CD4-positive, alpha-beta memory T cell (primary cell): ENCODE measurements at places on chromosomes 2 and 18.

DNA sequence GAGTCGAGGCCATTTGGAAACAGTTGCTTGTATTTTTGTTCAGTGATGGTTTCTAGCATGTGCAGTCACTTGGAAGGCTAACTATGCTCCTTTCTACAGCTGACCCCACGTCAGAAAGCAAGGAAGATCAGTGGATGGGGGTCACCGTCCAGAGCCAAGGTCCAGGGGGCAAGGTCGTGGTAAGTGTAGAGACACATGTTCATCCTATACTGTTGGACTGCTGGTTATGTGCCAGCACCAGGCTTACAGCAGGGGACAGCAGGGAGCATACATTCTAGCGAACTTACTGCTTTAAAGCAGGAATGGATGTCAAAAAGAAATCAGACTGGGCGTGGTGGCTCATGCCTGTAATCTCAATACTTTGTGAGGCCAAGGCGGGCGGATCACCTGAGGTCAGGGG is 40.0 kb downstream of the ITGA6 start:
- DNase-seq, result no peak

DNA sequence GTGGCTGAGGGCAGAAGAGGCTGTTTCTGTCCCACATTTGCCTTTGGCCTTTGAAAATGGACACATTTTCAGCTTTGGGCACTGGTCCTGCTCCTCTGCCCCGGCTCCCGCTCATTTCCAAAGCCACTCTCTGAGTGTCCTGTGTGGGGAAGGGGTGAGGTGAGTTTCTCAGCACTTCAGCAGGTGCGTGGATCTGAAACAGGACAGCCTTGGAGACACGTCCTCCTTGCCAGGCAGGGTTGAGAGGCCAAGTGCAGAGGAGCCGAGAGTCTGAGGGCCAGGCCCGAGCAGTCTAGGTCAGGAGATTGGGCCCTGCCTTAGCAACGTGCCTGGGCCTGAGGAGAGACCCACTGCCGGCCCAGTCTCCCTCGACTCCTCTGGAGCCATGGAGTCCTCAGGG is 21.9 kb upstream of the ALPI start:
- no peak for DNase-seq

GRCh38 chr18:68148863-68149262 is 566.0 kb downstream of the TMX3 start:
- no peak for DNase-seq

- DNase-seq, result no peak
Observed at GRCh38 chr2:20196053-20196656, 28.8 kb downstream of the SDC1 start.

GRCh38 chr2:218860950-218861381 is 1.4 kb downstream of the WNT6 start:
- no peak for DNase-seq

DNA sequence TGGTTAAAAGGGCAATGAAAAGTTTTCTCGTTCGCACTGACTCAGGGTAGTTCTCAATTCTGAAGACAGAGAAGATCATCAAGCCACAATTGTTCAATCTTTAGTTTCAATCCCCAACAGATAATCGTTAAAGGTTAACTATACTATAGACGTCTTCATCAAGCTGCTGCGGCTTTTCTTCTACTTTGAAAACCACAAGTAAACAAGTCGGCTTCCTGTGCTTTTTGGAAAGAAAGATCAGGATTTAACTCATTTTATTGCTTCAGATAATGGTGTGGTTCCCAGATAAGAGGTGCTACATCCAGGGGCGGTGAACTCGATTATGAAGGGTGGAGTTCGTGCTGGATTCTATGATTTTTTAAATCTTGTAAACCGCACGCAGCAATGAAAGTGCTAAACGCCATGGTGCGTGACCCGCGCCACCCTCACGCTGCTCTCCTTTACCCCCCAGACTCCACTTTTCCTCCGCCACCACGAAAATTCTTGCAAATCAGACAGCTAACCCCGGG is 545 bp upstream of the CDCA7 start:
- DNase-seq, result no peak
